CD4-positive, alpha-beta T cell treated with Interleukin-21 for 1 hour (primary cell): ENCODE measurements at places on chromosomes 1 and 21.

DNA sequence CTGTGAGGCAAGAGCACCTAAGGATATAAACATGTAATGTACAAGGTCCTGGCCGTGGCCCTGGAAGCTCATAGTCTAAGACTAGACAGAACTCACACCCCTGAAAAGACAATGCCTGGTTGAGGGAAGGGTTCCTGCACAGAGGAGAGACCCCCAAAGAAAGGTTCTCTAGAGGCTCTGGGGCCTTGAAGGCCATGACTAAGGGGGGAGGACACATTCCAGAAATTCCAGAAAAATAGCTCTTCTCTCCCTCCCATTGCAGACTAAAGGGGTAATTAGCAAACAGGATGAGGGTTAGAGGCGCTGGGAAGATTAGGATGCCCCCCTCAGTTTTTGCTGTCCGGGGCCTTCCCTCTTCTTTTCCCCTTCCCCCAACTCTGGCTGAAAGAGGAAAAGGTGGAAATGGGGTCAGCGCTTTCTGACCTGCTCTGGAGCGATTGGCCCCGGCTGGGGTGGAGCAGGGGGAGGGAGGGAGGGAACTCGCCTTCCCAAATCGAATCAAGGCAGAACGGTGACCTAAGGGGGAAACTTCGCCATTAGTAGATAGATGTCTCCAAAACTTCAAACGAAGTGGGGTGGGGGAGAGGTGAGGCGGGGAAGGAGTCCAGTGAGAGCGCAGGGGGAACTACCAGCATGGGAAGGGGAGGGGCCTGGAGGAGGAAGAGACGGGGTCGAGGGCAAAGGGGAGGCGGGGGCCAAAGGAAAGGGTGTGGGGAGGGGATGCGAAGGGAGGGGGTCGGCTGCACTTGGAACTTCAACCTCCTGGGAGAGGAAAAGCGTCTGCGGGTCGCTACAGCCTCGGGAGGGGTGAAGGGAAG, 11.8 kb downstream of the PAX7 start:
- no peak for DNase-seq

GRCh38 chr1:212944229-212944901, 6.0 kb upstream of the VASH2 start:
- DNase-seq: no peak

DNA sequence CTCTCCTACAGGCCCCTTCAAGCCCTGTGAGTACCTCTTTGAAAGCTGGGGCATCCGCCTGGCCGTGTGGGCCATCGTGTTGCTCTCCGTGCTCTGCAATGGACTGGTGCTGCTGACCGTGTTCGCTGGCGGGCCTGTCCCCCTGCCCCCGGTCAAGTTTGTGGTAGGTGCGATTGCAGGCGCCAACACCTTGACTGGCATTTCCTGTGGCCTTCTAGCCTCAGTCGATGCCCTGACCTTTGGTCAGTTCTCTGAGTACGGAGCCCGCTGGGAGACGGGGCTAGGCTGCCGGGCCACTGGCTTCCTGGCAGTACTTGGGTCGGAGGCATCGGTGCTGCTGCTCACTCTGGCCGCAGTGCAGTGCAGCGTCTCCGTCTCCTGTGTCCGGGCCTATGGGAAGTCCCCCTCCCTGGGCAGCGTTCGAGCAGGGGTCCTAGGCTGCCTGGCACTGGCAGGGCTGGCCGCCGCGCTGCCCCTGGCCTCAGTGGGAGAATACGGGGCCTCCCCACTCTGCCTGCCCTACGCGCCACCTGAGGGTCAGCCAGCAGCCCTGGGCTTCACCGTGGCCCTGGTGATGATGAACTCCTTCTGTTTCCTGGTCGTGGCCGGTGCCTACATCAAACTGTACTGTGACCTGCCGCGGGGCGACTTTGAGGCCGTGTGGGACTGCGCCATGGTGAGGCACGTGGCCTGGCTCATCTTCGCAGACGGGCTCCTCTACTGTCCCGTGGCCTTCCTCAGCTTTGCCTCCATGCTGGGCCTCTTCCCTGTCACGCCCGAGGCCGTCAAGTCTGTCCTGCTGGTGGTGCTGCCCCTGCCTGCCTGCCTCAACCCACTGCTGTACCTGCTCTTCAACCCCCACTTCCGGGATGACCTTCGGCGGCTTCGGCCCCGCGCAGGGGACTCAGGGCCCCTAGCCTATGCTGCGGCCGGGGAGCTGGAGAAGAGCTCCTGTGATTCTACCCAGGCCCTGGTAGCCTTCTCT, 23.5 kb downstream of the UBE2T start:
- DNase-seq: no peak

DNA sequence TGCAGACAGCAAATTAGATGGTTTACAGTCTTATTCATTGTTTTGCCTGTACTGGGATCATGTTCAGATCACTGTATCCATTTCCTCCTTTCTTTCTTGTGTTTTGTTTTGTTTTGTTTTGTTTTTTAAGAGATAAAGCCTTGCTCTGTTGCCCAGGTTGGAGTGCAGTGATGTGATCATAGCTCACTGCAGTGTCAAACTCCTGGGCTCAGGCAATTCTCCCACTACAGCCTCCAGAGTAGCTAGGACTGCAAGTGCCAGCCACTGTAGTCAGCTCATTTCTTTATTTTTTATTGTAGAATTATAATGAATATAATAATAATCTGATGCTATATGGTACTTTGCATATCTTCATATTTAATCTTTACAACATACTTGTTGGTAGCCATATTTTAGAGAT, 403.7 kb upstream of the B3GALT2 start:
- no peak for DNase-seq

DNA sequence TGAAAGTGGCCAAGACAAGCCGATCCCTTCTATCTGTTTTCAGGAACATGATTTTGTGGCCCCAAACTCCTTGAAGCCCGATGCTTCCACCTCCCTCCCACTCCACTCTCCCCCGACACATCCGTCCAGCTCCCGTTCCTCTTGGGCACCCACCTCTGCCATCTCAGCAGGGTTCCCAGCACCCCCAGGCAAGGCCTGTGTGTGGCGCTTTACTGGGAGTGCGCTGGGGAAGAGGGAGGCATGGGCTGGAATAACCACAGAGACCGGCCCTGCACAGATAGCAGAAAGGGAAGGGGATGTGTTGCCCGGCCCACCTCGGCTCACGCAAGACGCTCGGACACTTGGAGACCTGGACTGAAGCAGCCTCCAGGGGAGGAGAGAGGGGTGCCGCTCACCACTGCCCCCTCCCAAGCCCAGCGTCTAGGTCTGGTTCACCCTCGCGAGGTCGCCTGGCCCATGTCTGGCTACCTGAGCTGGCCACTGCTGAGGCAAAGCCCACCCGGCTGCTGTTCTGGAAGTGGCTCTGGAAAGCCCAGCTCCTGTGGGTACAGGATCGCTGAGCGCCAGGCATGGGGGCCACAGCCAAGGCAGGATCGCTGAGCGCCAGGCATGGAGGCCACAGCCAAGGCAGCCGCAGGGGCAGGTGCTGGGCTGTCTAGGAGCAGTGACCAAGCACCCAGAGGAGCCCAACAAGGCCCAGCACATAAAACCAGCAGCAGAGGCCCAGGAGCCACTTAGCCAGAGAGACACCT, 23.8 kb upstream of the COL18A1 start:
- DNase-seq: no peak

- no peak for DNase-seq
Measured at GRCh38 chr1:43686801-43687200, 20.5 kb upstream of the ST3GAL3 start.

DNA sequence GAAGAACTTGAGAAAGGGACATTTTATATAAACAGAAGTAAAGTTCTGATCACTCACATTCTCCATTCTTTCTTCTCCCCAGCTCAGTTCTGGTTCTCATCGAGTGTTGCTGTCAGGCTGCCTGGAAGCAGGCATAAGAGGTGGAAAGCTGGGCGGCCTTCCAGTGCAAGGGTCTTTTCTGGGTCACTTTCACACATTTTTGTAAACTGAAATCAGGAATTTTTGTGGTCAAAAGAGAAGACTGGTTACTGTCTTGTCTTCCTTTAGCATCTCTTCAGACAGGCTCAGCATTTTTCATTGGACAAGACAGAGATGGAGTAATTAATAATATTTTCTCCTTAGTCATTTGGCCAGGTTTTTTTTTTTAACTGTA, 93.7 kb downstream of the CTH start:
- DNase-seq: no peak

DNA sequence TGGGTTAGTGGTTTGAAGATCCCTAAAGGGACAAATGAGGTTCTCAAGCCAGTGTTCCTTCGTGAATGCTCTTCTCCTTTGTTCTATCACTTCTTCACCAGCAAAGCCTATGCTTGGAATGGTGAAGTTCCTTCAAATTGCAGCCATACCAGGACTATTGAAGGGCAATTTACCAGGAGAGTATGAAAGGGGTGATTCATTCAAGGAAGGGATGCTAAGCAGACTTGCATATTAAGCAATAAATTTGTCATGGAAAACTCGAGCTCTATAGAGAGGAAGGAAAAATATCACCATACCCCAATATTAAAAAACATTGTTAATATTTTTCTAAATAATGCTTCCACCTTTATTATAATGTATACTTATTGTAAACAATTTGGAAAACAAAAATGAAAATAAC, 9.3 kb upstream of the TSNAX start:
- no peak for DNase-seq

DNA sequence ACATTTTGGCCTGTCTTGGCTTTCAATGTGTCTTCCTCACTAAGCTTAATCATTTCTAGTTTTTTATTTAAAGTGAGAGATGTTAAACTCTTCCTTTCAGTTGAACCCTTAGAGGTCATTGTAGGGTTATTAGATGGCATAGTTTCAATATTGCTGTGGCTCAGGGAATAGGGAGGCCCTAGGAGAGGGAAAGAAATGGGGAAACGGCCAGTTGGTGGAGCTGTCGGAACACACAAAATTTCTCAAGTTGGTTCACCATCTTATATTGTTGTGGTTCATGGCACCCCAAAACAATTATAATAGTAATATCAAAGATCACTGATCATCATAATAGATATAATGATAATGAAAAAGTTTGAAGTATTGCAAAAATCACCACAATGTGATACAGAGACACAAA, 31.4 kb upstream of the KAZN start:
- no peak for DNase-seq

GRCh38 chr1:30969903-30970302, 61.3 kb upstream of the SDC3 start:
- no peak for DNase-seq

- DNase-seq: no peak
Measured at GRCh38 chr1:9027307-9027706, 1.1 kb upstream of the SLC2A7 start.

GRCh38 chr1:9062021-9062471, 7.4 kb downstream of the SLC2A5 start:
- no peak for DNase-seq

DNA sequence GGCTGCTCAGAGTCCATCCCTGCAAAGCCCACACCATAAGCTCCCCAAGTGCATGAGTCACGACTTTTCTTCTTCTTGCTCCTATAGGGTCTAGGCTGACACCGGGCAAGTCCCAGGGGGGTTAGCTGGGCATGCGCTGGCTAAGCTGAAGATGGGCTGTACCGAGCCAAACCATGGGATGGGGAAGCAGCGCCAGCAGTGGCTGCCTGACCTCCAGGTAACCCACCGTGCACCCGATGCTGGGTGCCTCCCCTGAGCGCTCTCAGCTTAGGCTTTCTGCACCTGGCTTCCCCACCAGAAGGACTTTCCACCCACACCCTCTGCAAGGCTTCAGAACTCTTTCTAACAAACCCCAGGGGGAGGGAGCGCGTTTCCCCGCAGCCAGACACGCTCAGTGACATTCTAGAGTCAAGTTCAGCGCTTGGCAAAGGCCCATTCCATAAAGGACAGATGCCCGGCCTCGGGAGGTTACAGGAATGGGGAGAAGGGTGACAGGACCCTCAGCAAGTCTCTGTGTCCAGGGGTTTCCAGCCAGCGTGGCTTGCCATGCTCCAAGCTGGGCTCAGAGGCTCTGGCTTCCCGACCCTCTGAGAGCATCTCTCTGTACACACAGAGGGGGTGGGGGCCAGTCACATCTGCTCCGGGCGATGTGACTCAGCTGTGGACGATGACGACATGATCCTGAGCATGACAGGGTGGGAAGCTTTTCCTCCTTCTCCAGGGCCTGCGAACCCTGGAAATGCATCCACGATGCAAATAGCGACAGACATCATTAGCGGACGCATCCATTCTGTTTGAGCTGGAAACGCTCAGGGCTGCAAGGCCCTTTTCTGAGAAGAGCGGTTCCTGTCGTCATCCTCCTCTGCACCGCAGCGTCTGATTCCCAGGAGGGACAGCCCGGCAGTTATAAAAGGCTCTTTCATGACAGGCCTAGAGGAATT, 107.8 kb downstream of the SIK1 start:
- no peak for DNase-seq

- no peak for DNase-seq
Measured at GRCh38 chr1:156539818-156540355, 32.5 kb downstream of the IQGAP3 start.

DNA sequence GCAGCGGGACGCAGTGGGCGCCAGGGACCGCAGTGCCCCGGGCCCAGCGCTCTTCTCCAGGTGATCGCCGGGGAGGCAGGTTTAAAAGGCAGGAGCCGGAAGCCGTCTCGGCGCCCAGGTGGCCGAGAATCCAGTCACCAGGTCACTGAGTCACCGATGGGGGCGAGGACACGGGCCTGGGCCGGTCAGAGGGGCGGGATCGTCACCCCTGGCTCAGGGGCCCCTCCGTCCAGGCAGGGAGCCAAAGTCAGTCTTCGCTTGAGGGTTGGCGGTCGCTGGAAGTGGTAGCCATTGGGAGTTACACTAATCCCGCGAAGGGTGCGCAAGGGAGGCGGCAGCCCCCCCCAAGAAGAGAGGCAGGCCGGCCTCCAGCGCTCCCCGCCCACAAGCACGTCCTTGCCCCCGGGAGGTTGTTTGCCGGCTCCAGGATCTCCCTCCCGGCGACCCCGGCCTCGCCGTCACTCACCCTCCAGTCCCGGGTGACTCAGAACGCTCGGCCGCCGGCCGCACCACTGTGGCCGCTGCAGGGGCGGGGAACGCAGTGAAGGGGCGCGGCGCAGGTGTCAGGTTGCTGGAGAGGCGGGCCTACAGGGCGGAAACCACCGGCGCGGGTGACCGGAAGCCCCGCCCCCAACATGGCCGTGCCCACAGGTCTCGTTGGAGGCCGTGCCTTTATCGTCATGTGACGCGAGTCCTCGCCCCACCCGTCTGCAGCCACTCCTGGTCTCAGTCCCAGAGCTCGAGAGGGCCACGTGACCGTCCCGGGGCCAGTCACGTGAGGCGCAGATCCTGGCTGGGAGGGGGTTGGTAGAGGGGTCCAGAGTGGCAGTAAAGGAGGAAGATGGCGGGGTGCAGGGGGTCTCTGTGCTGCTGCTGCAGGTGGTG, at the start of the genes CLCN6 and MTHFR:
CLCN6 (plus strand) TSS at position 770 of the 885 bp plus-strand sequence; CDS start at position 842, 72 bp downstream.
MTHFR (minus strand) TSS at position 543 of the 885 bp plus-strand sequence. CDS start 2,848 bp downstream, outside the sequence.
- DNase-seq: peak; percentile 98

- DNase-seq: no peak
Measured at GRCh38 chr1:38486085-38486484, 373.5 kb downstream of the RRAGC start.

- DNase-seq: no peak
Measured at GRCh38 chr1:47235241-47235681, 3.2 kb upstream of the TAL1 start.
